ENCODE measurements at places on chromosomes 1 and 21.

DNA sequence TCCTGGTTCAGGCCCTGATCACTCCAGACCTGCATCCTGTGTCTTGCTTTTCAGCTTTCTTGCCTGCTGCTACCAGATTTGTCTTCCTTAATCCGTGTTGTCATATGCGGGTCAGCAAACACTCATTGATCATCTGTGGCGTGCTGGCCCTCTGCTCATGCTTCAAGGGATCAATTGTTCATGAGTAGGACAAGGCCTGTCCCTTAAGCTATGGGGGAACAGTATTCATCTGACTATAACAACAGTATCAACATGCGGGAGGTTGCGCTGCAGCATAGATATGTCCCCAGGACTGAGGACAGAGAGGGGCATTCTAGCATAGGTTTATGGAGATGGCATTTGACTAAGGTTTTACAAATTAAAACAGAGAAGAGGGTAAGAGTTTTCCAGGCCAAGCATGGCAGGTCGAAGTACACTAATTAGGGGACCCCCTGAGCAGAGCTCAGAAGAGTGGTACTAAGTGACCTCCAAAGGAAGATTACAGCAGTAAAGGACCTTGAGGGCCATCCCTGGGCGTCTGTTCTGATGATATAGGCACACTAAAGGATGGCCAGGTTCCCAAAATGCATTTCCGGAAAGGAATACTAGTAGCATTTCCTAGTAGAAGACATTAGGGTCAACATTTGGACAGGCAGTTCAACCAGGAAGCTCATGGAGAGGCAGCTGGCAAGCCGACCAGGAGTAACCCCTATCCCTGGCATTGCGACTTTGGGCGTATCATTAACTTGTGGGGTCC, 811 bp upstream of the ZNF672 start:
- DNase-seq, result peak; percentile 47

DNA sequence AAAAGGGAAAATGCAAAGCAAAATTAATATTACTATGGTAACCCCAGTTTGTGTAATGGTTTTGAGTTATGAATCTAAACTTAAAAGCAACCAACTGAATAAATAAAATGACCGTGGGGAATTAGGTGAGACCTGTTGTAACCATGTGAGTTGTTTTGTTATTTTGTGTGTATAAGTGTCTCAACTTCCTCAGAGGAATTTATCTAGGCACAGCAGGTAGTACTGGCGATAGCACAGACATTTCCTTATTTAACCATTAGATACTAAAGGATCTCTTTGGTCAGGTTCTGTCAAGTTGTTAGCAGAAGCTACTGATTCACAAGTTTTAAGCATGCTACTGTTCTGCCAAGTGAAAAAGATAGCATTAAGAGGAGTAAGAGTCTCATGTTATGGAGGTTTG, 39.3 kb upstream of the LRRC7 start:
- DNase-seq, result no peak

- no peak for DNase-seq
Measured at GRCh38 chr1:180270530-180271271, 40.6 kb downstream of the LHX4 start.

DNA sequence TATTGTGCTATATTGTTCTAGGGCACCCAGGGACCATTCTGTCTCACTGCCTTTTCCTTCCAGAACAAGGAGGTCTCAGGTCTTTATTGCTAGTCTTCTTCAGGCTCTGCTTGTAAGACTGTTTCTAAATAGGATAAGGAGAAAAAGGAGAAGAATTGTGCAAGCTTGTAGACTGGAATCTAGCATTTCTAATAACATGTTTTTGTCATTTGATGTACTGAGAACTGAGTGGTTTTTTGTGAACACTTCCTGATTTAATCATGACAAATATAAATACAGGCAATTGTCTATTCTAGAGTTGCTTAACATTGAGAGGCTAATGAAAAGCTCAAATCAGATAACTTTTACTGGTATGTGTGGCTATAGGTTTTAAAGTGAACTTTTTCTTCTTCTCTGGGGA, 77.6 kb downstream of the CLIC4 start:
- no peak for DNase-seq

GRCh38 chr1:84505493-84506001, 639 bp upstream of the SPATA1 start:
- DNase-seq, result peak; percentile 52

GRCh38 chr1:156123356-156124196, 9.1 kb downstream of the LMNA start:
- peak; percentile 98 for DNase-seq

- DNase-seq, result no peak
Measured at GRCh38 chr1:212106286-212106792, 70.8 kb downstream of the DTL start.

DNA sequence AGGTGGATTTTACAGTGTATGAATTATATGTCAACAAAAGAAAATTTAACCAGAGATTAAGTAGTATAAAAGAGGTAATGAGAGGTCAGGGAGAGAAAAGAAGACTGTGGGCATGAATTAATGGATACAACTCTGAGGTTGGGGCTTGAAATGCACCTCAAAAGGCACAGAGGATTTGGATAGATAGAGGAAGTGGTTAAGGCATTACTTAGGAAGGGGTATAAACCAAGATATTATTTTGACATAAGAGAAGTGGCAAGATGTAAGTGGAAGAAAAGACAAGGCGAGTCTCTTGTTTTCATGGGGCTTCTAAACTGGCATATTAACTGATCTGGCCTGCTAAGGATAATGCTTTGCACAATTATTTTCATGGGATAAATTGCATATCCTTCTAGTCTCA, 34.1 kb downstream of the RAP1A start:
- no peak for DNase-seq

DNA sequence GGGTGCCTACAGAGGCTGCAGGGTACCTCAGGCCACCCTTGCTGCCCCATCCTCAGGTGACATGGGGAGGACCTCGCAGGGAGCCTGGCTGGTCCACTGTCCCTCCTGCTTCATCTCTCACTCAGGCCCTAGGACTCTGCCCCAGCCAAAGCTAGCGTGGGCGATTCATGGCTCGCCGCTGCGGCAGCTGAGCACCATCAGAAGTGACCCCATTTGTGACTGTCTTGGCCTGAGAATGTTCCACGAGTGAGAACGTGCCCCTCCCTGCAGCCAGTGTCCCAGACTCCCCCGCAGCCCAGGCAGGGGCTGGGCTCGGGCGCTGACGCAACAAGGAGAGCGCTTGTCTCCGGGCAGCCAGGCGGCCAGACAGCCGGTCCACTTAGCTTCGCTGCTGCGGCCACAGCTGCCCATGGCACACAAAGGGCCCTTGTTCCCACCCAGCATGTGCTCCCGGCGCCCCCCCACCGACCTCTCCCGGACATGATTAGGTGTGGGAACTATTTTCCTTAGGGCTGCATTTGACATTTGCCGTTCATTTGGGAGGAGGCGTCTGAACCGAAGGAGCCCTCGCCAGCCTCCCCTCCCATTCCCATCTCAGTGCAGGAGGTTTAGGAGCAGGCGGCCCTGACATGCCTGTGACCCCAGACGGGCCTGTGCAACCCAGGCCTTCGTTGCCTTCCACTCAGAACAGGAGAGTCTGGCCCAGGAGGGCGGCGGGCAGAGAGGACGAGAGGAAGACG, 19.3 kb upstream of the POFUT2 start:
- DNase-seq, result peak; percentile 72

All from tibial artery (tissue), 4 donors.